CD4-positive, alpha-beta memory T cell (primary cell): ENCODE measurements at places on chromosomes 1 and 21.

- no peak for DNase-seq
Measured at GRCh38 chr1:1013922-1014648, 788 bp downstream of the ISG15 start.

- no peak for DNase-seq
Measured at GRCh38 chr1:234722904-234723720, 113.1 kb upstream of the IRF2BP2 start.

DNA sequence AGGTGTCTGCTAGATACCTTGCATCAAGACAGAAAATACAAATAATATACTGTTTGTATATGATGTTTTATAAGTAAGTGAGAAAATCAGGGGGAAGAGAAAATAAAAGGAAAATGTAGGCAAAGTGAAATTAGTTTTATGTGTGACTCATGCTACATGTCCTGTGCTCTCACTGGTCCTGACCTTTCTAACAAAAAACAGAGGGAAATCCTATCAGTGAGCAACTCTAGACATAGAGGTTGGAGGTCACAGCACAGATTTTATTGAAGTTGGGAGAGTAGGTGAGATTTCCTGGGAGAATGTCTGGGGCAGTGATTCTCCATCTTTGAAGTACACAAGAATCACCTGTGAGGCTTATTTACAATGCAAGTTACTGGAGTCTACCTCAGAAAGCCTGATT, 9.5 kb downstream of the SCCPDH start:
- DNase-seq = no peak

DNA sequence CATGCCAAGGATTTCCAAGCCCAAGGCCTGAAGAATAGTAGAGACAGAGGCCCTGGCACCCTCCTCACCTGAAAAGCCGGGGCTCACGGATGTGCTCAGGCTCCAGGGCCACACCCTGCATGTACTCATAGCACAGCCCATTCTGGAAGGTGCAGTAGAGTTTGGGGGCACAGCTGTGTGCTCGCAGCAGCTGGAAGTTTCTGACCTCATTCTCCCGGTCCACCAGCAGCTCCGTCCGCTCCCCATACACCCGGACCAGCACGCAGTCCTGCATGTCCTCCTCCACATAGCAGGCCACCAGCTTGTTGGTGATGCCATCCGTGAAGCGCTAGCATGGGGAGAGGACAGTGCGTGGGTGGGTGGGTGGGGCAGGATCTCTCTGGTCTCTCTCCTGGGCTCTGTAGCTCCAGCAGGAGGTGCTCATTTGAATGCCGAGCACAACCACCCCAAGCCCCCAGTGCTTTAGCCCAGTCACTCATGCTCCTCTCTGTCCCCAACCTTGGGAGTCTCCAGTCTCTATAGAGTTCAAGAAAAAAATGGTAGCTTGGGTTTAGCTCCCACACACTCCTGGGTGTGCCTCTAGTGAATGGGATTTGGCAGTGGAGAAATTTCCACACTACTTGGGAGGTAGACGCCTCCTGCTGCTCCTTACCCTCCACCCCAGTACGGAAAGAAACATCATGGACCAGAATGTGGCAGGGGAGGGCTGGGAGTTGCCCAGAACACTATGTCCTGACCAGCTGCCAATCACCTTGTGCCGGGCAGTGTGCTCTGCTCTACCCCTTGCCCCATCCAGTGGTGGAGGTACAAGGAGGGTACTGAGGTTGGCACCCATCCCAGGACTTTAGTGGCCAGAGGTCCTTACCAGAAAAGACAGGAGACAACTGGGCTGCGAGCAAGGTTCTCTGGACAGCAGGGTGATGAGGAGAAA, 1.9 kb downstream of the ETNK2 start:
- no peak for DNase-seq

DNA sequence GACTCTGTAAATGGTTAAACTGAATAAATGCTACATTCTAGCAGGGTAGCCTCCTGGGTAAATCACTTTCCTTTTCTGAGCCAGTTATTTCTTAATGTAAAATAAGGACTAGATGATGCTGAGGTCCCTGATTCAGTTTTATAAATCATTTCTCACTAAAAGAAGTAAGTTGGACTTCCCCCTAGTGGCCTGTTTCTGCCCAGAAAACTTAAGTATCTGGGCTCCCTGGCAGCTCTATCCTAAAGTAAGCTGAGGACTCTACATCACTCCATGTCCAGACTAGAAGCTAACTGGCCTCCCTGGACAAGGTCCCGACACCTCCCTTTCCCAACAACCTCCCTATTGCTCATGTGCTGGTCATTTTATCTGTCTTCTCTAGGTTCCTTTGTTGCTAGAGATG, 3.0 kb downstream of the GPN2 start:
- DNase-seq = no peak

GRCh38 chr1:223147873-223148272, 4.8 kb upstream of the TLR5 start:
- no peak for DNase-seq

DNA sequence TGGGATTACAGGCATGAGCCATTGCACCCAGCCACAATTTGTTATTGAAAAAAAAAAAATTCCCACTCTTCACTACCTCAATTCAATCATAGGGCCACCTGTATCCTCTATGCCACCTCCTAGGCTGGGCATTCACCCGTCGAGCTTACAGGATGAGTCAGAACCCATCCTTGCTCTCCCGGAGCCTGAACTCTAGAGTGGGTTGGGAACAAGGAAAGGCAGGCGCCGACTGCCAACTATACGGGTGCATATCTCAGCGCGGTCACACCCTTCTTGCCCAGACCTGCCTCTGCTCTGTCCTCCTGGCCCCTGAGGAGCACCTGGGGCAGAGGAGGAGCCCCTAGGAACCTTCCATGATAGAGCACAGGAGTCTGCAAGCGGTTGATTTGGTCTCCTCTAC, 21.4 kb upstream of the LBR start:
- DNase-seq = no peak

- DNase-seq = no peak
Measured at GRCh38 chr21:32302560-32302959, 3.9 kb downstream of the MRAP start.

GRCh38 chr21:15850645-15851044, 120.9 kb downstream of the USP25 start:
- DNase-seq = no peak

DNA sequence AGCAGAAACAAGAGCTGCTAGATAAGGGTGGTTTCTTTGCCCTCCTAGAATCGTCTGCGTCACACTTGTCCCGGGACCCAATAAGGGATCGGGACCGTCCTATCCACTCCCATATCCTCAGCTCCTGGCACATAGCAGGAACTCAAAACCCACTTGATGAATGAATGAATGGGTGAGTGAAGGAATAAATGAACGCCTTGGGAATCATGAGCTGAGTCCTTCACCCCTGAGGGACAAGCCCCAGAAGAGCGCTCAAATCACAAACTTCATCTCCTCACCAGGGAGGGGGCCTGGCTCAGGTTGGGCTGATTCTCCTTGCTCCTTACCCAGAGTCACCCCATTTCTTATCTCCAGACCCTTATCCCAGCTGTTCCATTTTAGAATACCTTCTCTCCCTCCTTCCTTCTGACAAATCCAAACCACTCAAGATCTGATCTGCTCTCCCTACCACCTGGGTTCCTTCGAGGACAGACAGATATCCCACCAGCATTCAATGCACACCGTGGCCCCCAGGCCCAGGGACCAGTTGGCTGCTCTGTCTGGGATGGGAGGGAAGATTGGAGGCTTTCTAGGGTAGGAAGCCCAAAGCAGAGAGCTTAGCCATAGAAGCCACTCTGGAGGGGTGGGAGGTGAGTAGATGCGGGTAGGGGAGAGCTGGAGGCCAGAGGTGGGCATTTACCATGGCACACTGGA, 643 bp upstream of the MOB3C start:
- DNase-seq = no peak

- no peak for DNase-seq
Measured at GRCh38 chr1:203437696-203438315, 37.8 kb upstream of the PRELP start.

DNA sequence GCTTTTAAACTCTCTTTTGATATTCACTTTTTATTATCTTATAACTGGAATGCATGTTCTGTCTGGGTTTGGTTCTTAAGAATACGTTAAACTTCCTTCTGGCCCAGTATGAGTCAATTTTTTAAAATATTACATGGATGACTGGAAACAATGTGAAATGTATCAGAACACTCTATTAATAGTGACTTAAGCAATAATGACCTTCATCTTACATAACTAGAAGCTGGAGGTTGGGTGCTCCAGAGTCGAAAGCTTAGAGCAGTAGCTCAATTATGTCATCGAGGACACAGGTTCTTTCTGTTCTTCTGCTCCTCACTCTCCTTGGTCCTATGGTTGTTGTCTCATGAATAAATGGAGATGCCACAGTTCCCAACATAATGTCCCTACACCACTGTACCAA, 91.6 kb upstream of the FOXD3 start:
- DNase-seq = no peak

GRCh38 chr1:53617382-53617781, 121.6 kb downstream of the GLIS1 start:
- no peak for DNase-seq

DNA sequence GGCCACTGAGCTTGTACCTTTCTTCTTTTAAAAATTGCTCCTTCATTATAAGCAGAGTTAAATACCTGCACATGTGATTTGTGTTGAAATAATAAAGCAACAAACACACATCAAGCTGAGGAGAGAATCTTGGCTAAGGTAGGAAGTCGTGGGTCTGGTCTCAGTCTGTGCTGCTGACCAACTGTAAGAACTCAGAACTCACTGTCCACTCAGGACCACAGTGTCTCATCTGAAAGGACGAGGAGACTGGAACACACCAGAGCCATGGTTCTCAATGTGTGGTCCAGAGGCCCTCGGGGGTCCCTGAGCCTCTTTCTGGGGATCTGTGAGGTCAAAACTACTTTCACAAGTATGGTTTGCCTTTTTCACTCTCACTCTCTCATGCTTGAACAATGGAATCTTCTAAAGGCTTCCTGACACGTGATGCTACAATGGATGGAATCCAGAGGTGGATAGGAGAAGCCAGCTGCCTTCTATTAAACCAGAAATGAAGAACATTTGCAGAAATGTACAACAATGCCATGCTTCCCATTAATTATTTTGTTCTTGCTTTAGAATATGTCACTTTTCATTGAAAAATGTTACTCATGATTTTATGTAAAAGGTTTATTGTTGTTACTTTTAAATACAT, 17.3 kb upstream of the ETS2 start:
- DNase-seq = no peak

DNA sequence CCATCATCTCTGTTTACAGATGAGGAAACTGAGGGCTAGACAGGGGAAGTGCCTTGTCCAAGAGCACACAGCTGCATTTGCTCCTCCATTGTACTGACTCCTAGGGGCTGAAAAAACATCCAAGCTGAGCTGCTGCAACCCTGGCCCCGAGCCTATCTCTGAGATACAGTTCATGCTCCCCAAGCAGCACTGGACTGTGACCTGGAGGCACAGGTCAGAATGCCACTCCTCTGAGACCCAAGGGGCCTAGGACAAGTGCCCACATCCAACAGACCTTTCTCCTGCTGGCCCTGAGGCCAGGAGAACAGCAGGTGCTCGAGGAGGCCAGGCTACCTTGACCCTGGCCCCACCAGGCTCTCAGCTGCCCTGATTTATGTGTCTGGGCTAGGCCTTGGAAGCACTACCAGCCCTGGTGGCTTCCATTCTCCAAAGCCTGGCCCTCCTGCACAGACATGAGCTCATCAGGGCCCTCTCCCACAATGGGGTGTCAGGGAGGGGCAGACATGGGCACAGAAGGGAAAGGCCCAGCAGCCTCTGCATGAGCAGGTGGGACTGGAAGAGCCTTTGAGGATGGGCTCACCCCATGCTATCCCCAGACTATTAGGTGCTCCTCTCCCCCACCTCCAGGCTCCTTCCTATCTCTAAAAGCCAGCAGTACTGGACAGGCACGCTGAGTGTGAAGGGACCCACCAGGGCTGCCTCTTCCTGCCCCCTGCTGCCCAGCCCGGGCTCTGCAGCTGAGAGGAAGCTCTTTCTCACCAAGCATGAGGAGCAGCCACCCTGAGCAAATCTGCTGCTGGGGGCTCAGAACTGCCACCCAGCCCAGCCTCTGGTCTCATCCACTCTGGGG, 18.8 kb downstream of the ADGRB2 start:
- peak; percentile 40 for DNase-seq

GRCh38 chr21:25734654-25734903, 125 bp downstream of the ATP5PF start:
- DNase-seq = no peak

- DNase-seq = no peak
Measured at GRCh38 chr21:36962098-36962780, 4.2 kb downstream of the HLCS start.

DNA sequence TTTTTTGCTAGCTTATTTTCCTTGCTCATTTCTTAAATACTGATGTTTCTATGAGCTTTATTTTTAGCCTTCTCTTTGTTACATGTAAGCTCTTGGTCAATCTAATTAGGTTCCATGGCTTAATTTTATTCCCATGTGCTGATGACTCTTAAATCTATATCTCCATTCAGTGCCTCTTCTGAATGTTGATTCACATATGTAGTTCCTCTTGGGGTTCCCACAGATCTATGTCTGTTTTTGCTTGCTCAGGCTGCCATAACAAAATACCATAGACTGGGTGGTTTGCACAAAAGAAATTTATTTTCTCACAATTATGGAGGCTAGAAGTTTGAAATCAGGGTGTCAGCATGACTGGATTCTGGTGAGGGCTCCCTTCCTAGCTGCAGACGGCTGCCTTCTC, 58.3 kb upstream of the PLA2G4A start:
- DNase-seq = no peak

GRCh38 chr1:160642281-160642644, 4.6 kb downstream of the SLAMF1 start:
- no peak for DNase-seq

DNA sequence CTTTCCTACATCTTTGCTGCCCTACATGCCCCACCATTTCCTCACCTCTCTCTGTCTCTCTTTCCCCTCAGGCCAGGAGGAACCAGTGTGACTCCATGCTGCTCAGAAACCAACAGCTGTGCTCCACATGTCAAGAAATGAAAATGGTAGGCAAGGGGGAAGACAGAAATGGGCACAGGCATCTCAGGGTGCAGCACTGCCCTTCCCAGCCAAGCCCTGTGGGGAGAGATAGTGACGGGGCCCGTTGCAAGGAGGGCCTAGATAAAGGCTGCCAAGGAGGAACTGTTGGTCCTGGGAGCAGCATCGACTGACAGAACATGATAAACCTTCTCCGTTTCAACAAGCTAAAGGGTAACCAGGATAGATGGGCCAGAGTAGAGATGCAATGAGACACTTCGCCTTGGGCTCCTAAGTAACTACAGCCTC, 12.5 kb upstream of the PIGC start:
- DNase-seq = no peak

DNA sequence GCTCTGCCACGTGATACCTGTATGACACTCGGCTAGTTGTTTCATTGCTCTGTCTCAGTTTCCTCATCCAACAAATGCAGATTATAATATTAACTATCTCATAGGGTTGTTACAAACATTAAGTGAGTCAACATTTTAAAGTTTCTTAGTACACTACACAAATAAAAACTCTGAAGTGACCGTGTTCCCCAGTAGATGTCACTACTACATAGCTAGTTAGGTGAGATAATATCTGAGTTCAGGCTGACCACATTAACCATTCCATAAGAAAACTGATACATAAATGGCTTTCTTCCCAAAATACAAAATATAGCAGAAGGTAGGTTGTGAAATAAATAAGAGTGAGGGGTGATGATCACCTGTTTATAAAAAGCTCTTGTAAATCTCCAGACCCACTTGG, 214.1 kb downstream of the NUF2 start:
- DNase-seq = no peak
